Kasumi-1 (cell line): ENCODE measurements at places on chromosomes 16 and 17.

- peak; percentile 18 for DNase-seq
Observed at GRCh38 chr16:23836078-23836403, 258 bp downstream of the PRKCB start.

- no peak for DNase-seq
Observed at GRCh38 chr17:42103221-42103954, 5.1 kb upstream of the ZNF385C start.

DNA sequence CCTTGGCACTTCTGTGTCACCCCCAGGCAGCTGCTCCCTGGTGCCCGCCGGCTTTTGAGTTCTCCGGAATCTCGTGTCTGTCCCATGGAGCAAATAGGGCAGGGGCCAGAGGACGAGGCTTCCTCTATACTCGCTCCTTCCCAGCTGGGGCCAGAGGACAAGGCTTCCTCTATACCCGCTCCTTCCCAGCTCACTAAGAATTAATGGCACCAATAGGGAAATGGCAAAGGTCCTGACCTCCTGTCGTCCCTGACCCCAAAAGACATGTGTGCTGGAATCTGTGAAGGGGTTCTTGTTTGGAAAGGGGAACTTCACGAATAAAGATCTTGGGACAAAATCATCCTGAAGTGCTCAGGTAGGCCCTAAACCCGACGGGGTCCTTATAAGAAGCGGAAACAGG is 7.6 kb downstream of the SGSH start:
- DNase-seq: no peak

DNA sequence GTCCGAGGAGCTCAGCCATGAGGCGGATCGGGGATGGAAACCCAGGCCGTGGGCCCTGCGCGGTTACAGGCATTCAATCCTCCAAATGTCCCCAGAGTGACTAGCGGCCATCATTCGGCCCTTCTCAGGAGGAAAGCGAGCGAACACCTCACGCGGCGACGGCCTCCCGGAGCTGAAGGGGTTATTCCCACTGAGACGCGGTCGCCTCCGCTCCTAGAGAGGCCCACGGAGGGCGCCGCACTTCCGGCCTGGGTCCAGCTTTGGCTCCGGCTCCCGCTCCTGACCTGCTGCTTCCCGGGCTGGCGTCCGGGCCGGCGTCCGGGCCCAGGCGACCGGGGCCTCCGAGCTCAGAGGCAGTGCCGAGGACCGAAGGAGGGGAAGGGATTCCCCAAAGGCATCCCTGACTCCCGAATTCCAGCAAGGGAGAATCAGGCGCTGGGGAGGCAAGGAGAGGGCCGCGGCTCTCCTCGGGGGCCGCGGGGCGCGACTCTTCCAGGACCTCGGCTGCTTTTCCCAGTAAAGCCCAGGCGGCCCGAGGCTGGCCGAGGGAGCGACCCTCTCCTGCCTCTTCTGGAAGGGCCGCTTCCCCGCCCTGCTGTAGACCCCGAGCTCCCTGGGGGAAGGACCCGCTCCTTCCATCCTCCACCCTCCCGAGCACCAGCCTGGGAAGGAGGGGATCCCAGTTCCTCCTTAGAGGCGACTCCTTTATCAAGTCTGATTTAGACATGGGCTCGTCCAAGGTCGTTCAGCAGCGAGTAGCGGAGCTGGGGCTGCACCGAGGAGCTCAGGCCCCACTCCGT is 18.6 kb upstream of the ZNF629 start:
- DNase-seq: peak; percentile 47

GRCh38 chr16:67165121-67166078 is 855 bp downstream of the HSF4 start:
- DNase-seq: no peak

DNA sequence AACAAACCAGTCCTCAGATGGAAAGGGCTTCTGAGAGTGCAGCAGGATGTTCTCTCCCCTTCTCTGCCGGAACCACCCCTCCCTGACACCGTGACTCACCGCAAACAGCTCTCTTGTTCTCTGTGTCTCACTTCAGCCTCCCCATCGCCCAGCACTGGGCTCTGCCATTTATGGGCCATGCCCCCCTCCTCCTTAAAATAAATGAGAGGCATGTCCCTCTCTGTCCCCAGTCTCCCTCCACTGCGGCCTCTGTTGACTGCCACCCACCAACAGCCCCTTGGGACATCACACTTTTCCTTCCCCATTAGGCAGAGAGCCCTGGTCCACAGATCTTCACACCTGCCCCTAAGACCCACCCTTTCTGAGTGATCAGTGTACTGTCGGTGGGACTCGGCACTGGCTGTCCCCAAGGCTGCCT is 6.3 kb downstream of the CCDC102A start:
- peak; percentile 63 for DNase-seq

DNA sequence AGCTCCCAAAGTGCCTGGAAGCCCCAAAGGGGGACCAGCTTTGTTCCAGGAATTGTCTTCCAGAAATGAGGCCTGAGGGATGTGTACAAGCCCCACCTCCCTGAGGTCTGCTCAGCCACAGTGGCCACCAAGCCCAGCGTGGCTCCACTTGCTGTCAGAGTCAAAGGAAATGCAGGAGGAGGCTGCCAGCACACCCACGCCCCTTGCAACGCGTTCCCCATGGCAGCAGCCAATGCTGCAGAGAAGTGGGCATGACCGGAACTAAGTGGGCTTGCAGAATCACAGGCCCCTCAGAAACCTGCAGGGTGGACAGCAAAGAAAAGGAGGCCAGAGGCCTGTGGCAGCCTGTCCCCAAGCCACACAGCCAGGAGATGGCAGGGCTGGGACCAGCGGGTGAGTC is 320.8 kb downstream of the FOXL1 start:
- no peak for DNase-seq

DNA sequence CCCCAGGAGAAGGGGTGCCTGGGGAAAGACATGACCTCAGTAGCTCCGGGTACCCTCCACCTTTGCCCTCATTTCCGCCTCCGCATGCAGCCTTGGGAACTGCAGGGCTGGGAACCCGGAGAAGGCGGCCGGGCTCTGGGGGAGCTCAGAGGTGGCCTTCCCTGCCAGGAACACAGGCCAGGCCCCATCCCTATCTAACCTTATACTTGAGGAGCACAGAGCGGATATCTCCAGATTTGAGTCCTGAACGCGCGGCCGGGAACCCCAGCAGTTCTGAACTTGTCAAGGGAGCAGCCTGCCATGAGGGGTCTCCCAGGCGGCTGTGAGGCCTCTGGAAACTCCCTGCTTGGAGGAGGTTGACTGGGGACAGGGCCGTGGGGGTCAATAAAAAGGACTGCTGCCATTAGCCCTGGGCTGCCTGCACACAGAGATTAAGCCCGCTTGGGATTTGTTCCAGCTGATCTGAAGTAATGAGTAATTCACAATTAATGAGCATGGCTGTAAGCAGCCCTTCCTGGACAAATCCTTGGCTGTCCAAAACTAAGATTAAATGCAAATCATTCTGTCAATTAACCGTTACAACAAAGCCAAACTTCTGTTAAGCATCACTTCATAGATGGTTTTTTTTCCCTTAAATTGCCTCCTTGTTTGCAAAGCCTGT is 26.3 kb upstream of the METRNL start:
- DNase-seq: no peak

DNA sequence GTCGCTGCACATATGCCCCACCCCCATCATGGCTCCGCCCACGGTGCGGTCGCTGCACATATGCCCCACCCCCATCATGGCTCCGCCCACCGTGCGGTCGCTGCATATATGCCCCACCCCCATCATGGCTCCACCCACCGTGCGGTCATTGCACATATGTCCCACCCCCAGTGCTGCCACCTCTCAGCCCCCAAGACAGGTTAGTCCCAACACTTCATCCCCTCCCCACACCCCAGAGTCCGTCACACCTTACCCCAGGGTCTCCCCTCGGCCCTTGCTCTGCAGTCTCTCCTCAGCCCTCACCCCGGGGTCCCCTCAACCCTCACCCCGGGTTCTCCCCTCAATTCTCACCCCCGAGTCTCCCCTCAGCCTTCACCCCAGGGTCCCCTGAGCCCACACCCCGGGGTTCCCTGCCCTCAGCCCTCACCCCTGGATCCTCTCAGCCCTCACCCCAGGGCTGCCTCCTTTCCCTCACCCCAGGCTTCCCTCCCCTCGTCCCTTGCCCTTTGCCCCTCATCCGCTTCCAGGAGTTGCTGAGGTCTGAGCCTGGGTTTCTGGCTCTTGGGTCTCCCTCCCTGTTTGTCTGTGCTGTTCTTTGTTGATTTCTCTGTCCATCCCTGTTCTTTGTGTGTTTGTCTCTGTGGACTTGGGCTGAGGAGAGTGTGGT is 25.6 kb downstream of the TPSG1 start:
- no peak for DNase-seq

GRCh38 chr17:9865586-9865985 is 39.5 kb downstream of the RCVRN start:
- DNase-seq: no peak

DNA sequence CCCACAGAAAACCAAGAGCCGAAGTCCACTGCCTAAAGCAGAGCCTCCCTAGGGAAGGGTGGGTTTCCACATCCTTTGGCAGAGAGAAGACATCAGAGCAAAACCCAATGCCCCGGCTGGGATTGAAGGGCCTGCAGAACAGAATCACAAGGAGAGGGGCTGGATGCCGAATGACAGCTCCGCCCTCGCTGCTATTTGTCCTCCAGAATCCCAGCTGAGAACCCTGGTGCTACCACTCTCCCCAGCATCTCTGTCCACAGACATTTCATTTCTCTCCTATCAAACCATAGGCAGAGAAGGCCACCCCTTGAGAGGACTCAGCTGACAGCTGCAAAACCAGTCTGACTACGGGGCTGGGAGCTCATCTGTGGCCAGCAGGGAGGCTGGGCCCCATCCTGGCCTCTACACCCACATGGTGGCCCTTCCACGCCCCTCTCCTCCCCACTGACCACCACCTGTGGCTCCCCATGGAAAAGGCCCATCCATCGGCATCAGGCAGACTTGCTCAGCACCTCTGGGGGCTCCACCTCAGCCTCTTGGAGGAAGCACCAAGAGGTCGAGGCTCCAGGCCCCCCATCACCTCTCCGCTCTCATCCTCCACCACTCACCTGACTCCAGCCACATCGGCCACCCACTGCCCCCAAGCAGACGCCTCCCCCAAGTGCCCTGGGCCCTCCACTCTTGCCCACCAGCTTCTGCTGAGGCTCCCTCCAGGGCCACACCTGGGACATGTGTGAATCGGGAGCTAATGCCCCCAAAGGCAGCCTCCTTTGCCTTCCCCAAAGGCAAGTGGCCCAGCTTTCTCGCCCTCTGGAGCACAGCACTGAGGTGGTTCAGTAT is 288.5 kb downstream of the C16orf95 start:
- DNase-seq: no peak

DNA sequence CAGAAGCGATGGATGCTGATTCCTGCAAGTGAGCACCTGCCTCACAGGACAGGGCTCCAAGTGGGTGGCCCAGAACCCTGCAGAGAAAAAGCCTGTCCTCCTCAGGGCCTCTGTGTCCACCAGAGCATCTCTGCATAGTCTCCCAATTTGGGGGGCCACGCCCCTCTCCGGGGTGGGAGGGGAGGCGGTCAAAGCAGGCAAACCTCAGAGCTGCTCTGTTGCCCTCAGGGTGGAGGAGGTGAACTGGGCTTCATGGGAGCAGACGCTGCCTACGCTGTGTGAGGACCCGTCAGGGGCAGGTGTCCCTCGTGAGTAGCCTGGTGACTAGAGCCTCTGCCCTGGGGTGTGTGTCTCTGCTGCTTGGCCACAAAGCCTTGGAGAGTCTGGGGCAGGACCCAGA is 19.3 kb downstream of the TRPV2 start:
- no peak for DNase-seq

DNA sequence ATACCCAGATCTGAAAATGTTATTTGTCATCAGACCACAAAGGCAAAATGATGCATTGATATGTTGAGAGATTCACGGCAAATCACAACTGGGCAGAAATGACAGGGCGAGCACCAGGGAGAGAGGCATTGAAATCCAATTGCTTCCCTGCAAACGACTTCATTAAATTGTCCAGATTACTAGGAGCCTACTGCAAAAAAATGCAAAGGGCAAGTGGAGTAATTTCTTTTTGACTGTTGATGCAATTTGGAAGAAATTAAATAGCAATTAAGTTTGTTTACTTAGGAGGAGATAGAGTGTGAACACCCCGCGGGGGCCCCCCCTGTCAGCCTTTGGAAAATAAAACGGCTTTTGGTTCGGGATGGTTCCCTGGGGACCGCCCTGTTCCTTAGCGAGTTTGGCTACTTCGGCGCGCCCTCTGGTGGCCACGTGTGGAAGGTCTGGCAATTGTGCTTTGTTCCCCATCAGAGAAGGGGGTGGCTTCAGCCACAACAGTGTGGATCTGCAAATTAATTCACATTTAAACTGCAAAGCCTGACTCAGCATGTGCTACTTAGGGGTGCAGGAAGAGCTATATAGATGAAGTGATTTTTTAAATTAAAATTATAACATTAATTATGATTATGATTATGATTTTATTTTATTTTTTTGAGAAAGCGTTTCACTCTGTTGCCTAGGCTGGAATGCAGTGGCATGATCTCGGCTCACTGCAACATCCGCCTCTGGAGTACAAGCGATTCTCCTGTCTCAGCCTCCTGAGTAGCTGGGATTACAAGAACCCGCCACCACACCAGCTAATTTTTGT is 14.5 kb upstream of the TMC7 start:
- DNase-seq: peak; percentile 44

- DNase-seq: peak; percentile 77
Observed at GRCh38 chr17:48024149-48025039, 13.2 kb downstream of the COPZ2 start.

DNA sequence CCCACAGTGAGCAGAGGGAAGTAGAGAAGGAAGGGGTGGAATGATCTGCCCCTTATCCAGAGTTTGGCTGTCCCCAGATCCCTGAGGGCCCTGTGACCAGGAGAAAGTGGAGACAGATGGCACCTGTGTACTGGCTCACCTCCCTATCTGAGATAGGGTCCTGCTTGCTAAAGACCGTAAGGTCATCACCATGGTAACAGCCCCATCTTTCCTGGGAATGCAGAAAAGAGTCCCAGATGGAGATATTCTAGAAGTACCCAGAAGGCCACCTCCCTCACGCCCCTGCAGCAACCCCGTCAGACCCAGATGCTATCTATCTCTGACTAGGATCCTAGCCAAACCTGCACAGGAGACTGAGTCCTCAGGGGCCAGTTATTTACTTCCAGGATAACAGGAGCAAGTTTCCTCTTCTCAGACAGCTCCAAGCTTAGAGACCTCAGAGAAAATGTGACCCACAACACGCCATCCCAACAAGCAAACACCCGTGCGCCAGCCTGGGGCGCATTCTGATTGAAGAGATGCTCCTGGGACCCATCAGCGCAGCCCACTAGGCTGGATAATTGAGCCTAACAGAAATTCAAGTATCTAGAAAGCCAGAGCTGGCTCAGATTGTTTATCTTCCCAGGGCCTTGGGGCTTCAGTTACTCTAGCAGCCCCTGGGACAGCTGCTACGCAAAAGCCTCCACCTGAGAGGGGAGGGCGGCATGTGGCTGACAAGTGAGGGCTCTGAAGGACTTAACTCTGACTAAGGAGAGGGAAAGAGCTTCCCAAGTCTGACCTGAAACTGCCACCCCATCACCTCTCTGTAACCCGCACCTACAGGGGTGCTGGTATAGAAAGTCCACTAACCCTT is 1.9 kb downstream of the ORMDL3 start:
- no peak for DNase-seq

DNA sequence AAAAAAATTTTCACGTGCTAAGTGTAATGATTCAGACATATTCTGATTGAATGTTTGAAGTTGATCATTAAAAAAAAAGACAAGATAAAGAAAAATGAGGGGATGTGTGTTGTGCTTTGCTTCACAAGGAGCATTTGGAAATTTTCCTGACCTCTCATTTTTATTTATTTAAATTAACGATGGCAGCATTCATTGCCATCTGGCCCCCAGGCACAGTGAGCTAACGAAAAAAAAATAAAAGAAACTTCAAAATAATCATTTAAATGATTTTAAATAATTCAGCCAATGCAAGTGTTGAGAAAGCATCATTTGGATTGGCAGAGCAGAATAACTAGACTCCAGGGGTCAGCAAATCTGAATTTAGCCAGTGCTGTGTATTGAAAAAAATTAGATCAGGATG is 1037.2 kb downstream of the CDH11 start:
- DNase-seq: no peak
